ENCODE measurements at places on chromosomes 12 and 14. TPM values are rescaled to one million over a fixed set of nuclear protein-coding genes. Genes with fewer than 3 reads are reported as not detected.

- DNase-seq = no peak
Measured at GRCh38 chr14:96826818-96827217, 29.6 kb downstream of the VRK1 start.

DNA sequence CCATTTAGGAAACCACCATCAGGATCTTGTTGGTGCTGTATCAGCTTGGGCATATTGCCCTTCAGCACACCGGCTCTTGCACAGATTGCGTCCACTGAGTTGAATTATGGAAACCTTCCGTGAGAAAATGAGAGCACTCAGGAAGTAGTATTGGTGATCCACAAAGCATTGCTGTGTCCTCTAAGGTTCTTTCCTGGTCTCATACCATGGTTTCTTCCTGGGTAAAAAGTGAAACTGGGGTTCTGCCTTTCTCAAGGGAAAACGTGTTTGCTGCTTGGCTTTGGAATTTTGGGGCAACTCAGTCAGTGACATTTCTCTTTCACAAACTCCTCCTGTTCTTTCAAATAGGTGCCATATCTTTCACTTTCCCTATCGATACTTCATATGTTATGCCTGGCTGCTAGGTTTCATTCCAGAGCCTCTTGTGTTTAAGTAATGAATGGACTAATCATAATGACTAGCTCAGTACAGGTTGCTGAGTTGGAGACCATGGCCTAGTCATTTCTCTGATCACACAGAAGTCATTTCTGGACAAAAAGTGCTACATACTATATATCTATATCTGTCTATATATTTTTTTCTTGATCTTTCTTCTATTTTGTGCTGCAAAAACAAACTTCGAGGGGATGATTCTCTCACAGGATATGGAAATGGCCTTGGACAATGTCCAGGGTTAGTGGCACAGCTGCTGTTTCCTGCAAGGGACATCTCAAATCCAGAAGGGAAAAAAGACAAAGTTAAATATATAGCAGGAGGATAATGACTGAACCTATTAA, 423.4 kb downstream of the ZFP36L1 start:
- no peak for DNase-seq

DNA sequence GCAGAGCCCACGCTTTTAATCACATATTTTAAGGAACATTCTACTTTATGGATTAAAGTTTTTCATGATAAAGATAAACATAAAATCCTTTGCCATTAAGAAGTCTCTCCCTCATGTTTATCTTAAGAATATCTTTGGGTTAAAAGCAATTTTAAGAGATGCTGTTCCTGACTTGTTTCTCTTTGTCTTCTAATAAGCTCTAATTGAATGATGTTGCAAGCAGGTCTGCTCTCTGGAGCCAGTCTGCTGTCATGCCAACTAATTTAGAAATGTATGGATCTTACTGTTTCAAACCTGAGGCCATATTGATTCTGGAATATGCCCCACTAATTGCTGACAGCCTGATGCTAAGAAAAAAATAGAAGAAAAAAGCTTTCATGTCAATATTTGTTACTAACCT, 173.6 kb downstream of the TTC8 start:
- no peak for DNase-seq

DNA sequence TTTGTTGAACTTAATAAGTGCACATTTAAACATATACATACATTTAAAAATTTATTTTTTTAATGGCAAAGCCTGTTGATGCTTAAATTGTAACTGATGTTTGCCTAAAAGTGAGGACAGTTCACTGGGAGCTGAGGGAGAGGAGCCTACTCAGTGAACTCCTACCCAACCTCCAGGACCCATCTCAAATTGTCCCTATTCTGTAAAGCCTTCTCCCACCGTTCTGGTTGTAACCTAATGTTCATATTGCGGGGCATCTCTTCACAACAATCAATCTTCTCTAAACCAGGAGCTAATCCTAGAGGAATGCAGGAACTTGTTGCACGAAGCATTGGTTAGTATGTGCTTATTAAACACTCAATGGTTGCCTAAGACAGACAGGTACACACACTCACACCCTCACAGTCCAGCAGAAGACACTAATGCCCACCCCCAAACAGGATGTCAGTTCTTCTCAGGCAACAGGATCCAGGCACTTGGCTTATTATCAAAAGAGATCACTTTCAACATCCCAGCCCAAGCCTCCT, 1.8 kb downstream of the CLMN start:
- no peak for DNase-seq

DNA sequence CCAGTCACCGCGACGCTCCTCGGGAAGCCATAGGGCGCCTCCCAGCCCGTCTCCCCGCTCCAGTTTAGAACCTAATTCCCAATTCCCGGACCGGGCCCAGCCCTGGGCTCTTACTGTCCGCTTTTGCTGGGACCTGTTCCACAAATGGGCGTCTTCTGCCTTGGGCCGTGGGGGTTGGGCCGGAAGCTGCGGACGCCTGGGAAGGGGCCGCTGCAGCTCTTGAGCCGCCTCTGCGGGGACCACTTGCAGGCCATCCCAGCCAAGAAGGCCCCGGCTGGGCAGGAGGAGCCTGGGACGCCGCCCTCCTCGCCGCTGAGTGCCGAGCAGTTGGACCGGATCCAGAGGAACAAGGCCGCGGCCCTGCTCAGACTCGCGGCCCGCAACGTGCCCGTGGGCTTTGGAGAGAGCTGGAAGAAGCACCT, 797 bp downstream of the UNG start:
- DNase-seq = no peak

DNA sequence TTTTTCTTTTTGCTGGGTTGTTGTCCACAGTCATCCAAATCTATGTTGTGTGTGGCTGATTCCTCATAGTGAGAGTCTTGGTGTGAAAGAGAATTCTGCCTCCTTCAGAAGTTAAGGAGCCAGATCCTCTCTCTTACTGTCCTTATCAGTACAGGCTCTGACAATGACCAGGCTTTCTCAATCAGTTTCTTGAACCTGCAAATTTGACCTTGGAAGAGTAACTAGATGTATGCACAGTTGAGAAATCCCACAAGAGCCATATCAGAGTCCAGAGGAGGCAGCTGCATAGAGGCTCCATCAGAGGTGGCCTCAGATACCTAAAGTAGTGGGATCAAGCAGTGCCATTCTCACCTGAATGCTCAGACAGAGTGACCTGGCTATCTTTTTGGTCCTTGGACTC, 5.5 kb upstream of the GALC start:
- no peak for DNase-seq

DNA sequence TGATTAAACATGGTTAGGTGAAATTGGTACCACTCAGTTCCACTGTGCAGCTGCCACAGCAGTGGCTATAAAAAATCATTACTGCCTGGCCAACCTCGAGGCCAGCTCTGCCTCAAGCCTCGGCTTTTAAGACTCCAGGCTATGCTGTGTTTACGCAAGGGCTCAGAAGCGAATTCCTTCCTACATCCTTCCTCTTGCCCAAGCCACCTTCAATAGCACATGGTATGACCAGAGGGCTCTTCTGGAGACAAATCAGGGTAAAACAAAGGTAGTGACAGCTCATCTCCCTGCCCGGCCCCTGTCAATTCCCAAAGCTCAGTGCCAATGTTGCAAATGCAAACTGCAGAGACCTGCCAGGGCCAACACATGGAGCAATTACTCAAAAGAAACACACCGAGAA, 31.9 kb downstream of the NUAK1 start:
- DNase-seq = no peak

DNA sequence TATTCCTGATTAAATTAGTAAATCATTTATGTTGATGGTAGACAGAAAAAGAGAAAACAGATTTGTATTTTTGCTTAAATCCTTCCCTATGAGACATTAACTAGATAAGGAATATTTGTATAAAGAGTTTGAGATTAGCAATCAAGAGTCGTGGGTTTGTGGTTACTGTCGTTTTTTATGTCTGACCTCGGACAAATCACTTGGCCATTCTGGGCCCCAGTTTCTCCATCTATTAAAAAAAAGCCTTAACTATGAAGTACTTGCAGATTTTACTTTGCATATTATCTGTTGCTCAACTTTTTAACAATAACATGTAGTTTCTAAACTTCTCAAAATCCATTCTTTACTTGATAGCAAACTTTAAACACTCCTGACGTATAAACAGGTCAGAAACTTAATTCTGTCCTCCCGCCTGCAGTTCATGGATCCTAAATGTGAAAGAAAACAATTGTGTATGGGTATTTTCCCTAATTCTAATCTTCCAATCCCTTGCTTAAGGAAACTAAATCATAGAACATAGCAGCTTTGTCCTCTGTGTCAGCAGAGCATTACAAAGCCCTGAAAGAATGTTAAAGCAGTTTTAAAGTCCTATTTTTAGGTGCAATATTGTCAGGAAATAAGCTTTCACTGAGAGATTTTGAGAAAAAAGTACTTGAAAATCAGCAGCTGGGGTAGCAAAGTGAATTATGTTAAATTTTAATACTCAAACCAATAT, 118.2 kb downstream of the GPR135 start:
- no peak for DNase-seq

DNA sequence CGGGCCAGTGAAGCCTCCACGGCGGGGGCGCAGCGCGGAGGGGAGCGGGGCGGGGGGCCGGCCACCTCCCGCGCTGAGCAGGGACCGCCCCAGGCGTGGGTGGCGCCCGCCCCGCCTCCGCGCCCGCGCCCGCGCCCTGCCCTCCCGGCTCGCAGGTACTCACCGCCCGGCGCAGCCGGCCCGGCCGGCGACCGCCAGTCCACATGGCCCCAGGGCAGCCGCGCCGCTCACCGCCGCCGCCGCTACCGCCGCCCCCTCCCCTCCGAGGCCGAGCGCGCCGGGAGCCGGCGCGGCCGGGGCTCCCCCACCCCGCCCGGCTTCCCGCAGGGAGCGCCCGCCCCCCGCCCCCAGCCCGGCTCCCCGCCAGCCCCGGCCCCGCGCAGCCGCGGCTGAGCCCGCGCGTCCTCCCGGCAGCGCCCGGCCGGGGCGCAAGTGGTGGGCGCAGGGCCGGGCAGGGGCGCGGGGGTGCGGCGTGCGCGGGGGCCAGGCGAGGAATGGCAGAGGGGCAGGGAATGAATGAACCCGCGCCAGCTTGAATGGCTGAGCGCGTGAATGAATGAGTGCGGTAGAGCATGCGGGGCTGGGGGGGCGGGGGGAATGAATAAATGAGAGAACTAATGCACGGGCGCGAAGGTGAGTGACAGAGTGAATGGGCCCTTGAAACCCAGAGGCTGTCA, at the start of gene BEGAIN:
Gene BEGAIN (minus strand): TSS at position 332 of the 677 bp plus-strand sequence. CDS start 127 bp downstream, at position 205.
- peak; percentile 56 for DNase-seq

DNA sequence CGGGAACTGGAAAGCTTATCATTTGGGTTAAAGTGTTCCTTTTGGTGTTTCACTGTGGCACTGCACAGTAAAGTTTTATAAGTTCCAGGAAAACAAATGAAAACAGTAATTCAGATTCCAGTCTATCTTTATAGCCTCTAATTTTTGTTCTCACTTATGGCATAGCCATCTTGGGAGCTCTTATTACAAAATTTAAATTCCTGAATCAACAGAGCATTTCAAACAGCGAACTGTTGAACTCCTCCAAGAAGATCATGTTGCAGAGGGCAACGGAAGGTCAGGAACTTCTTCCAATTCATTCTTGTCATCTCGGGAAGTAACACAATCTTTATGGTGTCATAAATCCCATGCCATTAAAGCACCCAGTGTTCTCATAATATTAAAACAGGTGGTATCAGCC, 229.1 kb downstream of the KCNC2 start:
- peak; percentile 30 for DNase-seq

DNA sequence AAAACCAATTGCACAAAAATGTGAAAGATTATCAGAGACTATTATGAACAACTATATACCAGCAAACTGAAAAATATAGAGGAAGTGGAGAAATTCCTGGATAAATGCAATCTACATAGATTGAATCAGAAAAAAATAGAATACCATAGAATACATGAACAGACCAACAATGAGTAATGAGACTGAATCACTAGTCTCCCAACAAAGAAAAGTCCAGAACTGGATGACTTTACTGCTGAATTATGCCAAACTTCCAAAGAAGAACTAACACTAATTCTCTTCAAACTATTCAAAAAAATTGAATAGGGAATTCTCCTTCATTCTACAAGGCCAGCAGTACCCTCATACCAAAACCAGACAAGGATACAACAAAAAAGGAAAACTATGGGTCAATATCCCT, 60.6 kb downstream of the GUCY2C start:
- DNase-seq = no peak

GRCh38 chr14:21913759-21914158, 240.1 kb upstream of the OR4E1 start:
- DNase-seq = peak; percentile 48

- DNase-seq = no peak
Measured at GRCh38 chr12:115998794-115999478, 278.6 kb downstream of the MED13L start.

GRCh38 chr14:77205566-77205965, 24.0 kb downstream of the TMEM63C start:
- DNase-seq = no peak

DNA sequence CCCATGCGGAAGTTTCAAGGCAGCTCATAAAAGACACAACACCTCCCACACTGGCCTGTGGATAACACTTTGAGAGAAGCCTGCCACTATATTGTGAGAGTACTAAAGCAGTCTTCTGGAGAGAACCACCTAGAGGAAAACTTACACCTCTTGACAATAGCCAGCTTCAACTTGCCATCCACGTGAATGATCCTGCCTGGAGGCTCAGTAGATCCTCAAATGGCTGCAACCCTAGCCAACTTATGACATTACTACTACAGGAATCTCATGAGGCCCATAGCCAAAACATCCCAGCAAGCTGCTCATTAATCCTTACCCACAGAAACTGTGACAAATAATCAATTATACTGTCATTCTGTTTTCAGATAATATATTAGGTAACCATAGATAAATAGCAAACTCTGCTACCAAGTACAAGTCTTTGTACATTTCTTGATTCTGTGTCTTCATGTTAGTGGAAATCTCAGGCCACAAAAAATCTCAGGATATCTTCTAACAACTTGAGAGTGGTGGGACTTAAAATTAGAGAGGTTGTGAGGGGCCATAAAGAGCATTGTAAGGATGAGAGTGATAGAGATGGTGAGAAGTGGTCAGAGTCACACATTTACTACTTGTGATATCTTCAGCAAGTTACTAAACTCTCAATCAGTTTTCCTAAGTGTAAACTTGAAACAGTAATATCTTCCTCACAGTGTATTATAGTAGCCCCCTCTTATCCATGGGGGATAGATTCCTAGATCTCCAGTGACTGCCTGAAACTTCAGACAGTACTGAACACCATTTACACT, 368.0 kb downstream of the C12orf50 start:
- DNase-seq = no peak

SLC24A4 gene
- 0.25 TPM for total RNA-seq

MSRB3 gene
- 5.7 TPM for total RNA-seq

DACT1 gene
- total RNA-seq = 3.8 TPM

IAPP gene
- not detected for total RNA-seq

Data from left colon (tissue), 2 donors.